A172 (cell line): ENCODE measurements at places on chromosomes 12 and 14.

DNA sequence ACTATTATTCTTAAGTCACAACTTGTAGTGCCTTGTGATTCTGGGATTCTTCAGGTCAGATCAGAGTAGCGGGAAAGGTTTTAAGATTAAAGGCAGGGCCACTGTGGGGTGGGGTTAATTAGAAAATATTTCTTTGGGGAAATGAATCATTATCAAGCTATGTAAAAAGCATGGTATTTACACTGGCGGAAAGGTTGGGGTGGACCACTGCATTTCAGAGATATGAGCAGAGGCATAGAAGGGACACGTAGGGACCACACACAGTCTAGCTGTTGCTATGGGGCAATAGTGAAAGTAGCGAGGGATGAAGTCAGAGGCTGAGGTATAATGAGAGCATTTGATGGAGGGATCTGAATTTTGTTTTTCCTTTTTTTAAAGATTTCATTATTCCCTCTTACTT lies 31.7 kb upstream of the KCNH3 start:
- DNase-seq, result peak; percentile 86

DNA sequence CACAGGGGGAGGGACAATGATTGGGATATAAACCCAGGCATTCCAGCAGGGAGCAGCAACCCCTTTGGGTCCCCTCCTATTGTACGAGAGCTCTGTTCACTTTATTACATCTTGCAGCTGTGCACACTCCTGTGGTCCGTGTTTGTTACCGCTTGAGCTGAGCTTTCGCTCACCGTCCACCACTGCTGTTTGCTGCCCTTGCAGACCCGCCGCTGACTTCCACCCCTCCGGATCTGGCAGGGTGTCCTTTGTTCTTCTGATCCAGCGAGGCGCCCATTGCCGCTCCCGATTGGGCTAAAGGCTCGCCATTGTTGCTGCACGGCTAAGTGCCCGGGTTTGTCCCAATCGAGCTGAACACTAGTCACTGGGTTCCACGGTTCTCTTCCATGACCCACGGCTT lies 64.1 kb downstream of the E2F7 start:
- DNase-seq, result no peak

GRCh38 chr14:100857923-100858837 lies 32.3 kb downstream of the MEG3 start:
- DNase-seq, result no peak

GRCh38 chr12:122238861-122239260 lies 13.0 kb upstream of the DIABLO start:
- DNase-seq, result no peak

- no peak for DNase-seq
Observed at GRCh38 chr12:110849748-110850403, 3.1 kb downstream of the CCDC63 start.

DNA sequence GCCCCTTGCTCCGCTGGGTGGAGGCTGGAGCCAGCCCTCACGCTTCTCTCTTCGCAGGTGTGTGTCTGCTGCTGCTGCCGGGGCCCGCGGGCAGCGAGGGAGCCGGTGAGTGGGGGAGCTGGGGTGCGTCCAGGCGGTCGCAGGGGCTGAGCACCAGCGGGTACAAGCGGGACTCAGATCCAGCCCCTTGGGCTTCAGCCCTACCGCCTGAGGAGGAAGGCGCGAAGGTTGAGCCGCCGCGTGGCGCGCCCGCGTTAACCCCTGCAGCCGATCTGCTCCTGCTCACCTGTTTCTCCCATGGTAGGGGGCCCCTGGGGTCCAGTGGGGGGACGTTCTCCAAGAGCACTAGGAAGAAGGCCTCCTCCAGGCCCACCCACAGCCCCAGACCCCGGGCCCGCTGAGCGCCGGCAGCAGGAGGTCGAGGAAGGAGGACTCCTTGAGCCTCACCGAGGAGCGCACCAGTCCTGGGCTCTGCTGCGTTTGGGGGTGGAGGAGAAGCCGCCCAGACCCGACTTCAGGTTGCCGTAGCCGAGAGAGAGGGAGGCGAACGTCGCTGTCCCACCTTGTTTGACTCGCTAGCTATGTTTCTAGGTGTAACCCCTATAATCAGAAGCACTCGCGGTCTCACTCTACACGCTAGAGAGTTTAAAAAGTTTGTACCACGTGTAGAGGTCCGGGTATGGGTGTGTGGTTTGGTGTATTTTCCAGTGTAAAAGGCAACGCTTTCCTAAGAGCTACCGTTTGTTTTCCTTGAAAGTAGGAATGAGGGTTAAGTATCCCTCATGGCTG lies 834 bp downstream of the COCH start:
- no peak for DNase-seq

DNA sequence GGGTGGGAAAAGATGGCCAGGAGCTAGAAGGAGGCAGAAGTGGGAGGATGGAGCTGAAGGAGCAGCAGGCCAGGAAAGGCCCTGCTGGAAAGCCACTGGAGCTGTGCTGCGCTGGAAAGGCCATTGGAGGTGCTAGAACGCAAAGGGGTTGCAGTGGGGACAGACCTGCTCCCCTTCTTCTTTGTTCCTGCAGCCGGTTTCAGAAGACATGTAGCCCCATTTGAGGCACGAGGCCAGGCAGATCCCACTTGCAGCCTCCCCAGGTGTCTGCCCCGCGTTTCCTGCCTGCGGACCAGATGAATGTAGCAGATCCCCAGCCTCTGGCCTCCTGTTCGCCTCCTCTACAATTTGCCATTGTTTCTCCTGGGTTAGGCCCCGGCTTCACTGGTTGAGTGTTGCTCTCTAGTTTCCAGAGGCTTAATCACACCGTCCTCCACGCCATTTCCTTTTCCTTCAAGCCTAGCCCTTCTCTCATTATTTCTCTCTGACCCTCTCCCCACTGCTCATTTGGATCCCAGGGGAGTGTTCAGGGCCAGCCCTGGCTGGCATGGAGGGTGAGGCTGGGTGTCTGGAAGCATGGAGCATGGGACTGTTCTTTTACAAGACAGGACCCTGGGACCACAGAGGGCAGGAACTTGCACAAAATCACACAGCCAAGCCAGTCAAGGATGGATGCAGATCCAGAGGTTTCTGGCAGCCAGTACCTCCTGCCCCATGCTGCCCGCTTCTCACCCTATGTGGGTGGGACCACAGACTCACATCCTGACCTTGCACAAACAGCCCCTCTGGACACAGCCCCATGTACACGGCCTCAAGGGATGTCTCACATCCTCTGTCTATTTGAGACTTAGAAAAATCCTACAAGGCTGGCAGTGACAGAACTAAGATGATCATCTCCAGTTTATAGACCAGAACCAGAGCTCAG lies 2.3 kb upstream of the GPR162 start:
- no peak for DNase-seq

DNA sequence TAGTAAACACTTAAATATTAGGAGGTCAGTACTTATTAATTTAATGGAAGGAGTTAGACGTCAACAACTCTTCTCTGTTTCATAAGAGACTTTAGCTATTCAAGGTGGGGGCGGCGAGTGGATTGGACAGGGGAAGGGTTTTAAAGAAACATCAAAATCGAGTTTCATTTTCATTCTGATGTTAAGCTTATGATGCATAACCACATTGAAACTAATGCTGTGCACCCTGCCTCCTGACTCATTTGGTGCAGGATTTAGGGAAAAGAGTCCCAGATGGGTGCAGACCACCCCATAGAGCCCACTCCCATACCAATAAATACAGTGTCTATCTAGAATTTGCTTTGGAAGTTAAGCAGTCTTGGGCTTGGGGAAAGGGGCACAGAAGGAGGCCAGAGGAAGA lies 7.4 kb downstream of the ZBTB39 start:
- DNase-seq, result no peak
